ENCODE measurements at places on chromosomes 12 and 14. TPM values are rescaled to one million over a fixed set of nuclear protein-coding genes. Genes with fewer than 3 reads are reported as not detected.
A peak's percentile ranks its signal among the peaks of the same experiment; 100 is the strongest.

RPAP3 gene
- 33.1 TPM for total RNA-seq

DNA sequence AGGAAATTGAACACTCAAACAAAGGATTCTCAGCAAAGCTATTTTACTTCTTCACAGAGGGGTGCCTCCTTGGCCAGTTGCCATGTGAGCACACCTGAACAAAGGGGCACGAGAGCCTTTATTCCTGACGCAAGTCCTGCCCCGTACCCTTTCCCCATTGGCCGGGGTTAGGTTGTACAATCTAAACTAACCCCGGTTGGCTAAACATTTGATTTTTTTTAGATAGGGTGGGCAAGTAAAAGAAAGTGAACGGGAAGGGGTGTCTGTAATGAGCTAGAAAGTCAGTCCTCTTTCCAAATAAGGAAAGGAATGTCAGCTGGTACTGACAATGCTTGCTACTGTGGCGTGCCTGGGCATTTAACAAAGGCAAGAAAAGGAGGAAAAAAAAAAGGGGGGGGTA, 135.5 kb upstream of the CDKN3 start:
- peaks cover 8% of the 10 kb centered on the region for H3K27me3 ChIP-seq
- no peak overlapping the region for H3K4me3 ChIP-seq
- H3K36me3 ChIP-seq, result no peaks in the 10 kb centered on the region
- no peak for DNase-seq

DNA sequence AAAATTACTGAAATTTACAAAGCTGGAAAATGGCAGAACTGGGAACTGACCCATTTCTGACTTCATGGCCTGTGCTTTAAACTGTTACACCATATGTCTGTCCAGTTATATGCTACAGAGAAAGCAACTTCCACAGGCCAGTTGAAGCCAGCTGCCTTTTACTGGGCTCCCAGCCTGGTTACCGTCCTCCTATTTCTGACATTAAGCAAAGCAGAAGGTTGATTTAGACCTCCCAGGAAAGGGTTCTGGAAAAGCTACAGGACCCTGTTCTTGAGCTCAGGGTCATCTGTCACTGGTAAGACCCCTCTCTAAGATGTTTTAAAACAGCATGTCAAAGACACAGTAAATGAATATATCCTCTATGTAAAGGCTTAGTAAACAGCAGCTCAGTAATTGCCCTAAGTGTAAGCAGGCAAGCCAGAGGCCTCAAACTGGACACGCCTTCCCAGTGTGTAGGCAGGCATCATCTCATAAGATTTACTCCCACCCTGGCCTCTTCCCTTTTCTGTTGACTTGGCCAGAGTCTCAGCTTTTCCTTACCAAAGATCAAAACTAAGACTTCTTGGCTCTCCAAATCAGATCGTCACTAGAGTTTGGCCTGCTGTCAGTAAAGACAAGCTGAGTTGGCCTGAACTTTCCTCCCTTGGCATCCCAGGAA, 55.4 kb upstream of the RNU6-8 start:
- H3K4me1 ChIP-seq, result peaks cover 29% of the 10 kb centered on the region
- no peak overlapping the region for H3K27ac ChIP-seq
- peaks cover 2% of the 10 kb centered on the region for H3K36me3 ChIP-seq
- no peak overlapping the region for H3K4me3 ChIP-seq

DNA sequence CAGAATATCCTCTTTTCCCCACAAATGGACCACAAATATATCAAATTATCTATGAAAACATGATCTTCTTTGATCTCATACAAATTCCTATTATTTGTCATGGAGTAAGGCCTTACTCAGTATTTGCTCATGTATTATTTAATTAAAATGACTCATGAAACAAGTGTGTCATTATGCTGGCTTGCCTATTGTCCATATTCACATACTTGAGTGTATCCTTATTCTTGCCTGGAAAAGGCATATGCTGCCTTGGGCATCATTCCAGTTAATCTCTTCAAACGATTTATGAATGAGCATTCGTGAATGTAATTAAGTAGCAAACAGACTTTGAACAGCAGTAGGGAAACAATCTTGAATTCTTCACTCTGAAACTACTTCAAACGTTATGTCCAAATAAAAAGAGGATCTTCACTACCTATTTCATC, 22.6 kb upstream of the SNRPF start:
- peaks cover 18% of the 10 kb centered on the region for H3K27me3 ChIP-seq
- peak; percentile 62 for DNase-seq
- H3K27ac ChIP-seq, result no peak overlapping the region
- peak overlapping the region; percentile 45 for H3K4me3 ChIP-seq
- no peaks in the 10 kb centered on the region for H3K36me3 ChIP-seq
- peaks cover 32% of the 10 kb centered on the region for H3K4me1 ChIP-seq

DNA sequence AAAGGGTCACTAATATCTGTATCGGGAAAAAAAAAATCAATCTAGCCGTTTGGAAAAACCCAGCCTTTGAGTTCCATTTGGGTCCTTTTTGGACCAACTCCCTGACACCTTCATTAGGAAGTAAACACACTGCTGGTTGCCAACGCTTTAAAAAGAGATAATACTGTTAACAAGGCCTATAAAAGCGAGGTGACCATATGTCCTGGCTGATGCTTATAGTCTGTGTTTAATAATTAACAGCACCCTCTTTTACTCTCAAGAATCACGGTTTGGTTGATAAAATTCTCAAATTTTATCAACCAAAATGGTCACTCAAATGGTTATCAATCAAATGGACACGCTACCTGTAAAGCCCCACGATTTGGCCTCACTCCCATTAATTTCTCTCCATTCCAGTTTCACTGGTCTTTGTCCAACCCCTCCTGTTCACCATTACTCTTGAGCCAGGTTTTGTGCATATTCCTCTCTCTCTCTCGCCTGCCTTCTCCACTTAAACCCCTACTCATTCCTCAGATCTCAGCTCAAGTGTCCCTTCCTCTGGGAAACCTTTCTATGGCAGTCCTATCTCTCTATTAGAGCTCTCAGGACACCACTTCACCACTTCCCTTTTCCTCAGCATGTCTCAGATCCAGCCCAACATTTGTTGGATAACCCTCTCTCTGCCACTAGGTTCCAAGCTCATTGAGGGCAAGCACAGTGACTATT, 9.5 kb downstream of the BTG1 start:
- H3K4me1 ChIP-seq, result peaks cover 97% of the 10 kb centered on the region
- H3K27me3 ChIP-seq, result no peaks in the 10 kb centered on the region
- H3K36me3 ChIP-seq, result peaks cover 33% of the 10 kb centered on the region
- peak overlapping the region; percentile 91 for H3K27ac ChIP-seq

- no peak overlapping the region for H3K4me3 ChIP-seq
- no peak for DNase-seq
- H3K36me3 ChIP-seq, result no peaks in the 10 kb centered on the region
- no peak overlapping the region for H3K27ac ChIP-seq
These were observed 380.9 kb upstream of the STXBP6 start for GRCh38 chr14:25430808-25431207.

All from HFFc6 (cell line).